ENCODE measurements at places on chromosomes 2 and 18. TPM values are rescaled to one million over a fixed set of nuclear protein-coding genes. Genes with fewer than 3 reads are reported as not detected.

Gene TSPYL6
- not detected for polyA plus RNA-seq

Gene LIMS3
- 0.55 TPM for polyA plus RNA-seq

Gene NBEAL1
- 5.9 TPM for polyA plus RNA-seq

Gene PRKAG3
- polyA plus RNA-seq: 0.01 TPM

- H3K4me3 ChIP-seq: no peak overlapping the region
- DNase-seq: no peak
- H3K36me3 ChIP-seq: no peaks in the 10 kb centered on the region
- H3K4me1 ChIP-seq: no peaks in the 10 kb centered on the region
- H3K27me3 ChIP-seq: peaks cover 5% of the 10 kb centered on the region
Measured at GRCh38 chr2:240351826-240352426, 83.5 kb upstream of the GPC1 start.

GRCh38 chr2:112877423-112877822 is 33.5 kb upstream of the IL37 start:
- H3K36me3 ChIP-seq: no peaks in the 10 kb centered on the region
- H3K27me3 ChIP-seq: no peaks in the 10 kb centered on the region
- no peak for DNase-seq
- no peak overlapping the region for H3K4me3 ChIP-seq
- H3K4me1 ChIP-seq: no peaks in the 10 kb centered on the region

DNA sequence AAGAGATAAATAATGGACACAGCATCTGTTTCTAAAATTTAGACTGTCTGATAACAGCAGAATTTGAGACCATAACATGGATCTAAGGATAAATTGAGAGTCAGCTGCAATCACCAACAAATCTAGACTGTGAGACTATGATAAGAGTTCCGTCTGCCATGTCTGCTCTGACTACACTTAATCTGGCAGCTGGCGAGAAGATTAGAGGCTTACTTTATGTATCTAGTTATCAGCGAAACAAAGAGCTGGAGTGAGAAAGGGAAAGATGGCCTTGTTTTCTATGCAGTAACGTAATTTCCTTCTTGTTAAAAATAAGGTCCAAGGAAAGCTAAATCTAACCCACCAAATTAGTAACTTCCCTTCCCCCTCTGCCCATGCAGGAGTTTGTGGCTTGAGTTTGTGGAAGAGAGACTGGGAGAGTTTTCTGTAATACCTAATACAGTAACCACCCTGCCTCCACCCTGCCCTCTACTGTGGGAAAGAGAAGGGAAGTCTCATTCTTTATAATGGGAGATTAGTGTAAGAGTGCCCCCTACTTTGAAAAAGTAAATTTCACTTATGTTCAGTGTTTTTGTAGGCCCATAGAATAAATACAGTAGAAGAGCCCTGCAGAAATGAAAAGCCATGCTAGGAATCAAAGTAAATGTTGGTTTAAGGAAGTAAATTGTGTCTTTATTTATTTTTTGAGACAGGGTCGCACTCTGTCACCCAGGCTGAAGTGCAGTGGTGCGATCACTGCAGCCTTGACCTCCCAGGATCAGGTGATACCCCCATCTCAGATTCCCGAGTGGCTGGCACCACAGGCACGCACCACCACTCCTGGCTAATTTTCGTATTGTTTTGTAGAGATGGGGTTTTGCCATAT is 27.5 kb downstream of the EML4 start:
- peaks cover 9% of the 10 kb centered on the region for H3K4me1 ChIP-seq
- H3K36me3 ChIP-seq: no peaks in the 10 kb centered on the region
- no peak overlapping the region for H3K4me3 ChIP-seq
- H3K27me3 ChIP-seq: no peaks in the 10 kb centered on the region
- DNase-seq: peak; percentile 79
- no peak overlapping the region for H3K27ac ChIP-seq

DNA sequence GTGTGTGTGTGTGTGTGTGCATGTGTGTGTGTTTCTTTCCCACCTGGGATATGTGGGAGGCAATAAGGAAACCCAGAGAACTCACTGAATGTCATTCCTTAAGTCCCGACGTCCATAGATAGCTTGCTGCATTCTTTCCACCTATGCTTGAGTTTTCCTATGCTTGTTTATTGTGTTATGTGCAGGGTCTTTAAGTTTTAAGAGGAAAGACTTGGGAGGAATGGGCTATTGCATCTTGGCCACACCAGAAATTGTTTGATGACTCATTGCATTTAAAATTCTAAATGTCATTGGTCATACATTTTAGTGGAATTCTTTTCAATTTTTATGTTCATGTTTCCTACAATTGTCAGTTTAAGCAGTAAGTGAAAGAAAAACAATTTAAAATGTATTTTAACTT is 33.7 kb downstream of the STARD6 start:
- H3K27ac ChIP-seq: no peak overlapping the region
- DNase-seq: no peak
- H3K27me3 ChIP-seq: no peaks in the 10 kb centered on the region
- H3K36me3 ChIP-seq: no peaks in the 10 kb centered on the region
- no peak overlapping the region for H3K4me3 ChIP-seq

Data from lung (tissue), 17 donors.